ENCODE measurements at places on chromosomes 4 and X. TPM values are rescaled to one million over a fixed set of nuclear protein-coding genes. Genes with fewer than 3 reads are reported as not detected.

Gene FRAS1
- total RNA-seq, result not detected

Gene ASB9
- total RNA-seq, result not detected

DNA sequence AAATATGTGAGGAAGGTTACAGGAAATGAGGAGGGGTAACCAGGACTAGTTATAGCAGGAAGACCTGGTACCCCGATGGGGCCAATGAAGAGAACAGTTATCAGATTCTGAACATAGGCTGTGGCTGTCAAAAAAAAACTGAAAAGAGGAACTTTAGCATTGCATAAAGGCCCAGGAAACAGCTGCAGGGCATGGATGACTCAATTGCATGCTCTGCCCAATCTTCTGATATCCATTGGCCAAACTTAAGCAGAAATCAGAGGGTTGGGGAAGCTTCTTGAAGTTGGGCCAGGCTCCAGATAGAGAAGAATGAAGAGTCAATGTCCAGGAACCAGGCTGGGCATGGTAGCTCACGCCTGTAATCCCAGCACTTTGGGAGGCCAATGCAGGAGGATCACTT lies 1222.4 kb upstream of the PRKX start:
- DNase-seq, result no peak

DNA sequence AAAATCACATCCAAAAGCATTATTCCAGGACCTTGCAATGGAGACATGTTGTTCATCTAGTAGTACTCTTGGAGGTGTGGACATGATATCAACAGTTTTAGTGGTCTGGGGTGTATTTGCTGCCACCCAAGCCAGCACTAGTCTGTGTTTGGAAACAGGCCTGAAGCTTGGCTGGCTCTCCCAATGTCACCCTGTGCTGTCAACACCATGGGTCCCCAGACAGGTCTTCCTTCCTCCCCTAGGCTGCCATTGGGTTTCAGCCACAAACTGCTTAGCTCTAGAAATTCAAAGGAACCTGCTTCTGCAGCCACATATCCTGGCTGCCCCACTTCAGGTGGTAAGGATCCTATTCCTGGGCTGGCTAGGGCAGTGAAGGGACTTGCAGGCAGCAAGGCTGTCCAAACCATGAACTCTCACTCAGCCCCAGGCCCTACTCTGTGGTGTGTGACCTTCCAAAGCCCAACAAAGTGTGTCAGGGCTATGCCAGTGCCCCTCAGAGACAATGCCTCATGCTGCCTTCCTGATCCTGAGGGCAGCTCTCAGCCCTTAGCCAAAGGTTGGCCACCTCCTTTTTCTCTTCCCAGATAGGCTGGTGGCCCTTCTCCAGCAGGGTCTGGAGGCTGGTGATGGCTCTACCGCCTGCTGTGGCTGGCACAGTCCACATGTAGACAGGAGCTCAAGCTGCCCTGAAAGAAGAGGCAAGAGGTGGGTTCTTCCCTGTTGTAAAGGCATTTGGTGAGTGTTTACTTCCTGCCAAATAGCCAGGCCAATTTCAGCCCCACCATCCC lies 18.3 kb downstream of the AMER1 start:
- DNase-seq, result peak; percentile 5

DNA sequence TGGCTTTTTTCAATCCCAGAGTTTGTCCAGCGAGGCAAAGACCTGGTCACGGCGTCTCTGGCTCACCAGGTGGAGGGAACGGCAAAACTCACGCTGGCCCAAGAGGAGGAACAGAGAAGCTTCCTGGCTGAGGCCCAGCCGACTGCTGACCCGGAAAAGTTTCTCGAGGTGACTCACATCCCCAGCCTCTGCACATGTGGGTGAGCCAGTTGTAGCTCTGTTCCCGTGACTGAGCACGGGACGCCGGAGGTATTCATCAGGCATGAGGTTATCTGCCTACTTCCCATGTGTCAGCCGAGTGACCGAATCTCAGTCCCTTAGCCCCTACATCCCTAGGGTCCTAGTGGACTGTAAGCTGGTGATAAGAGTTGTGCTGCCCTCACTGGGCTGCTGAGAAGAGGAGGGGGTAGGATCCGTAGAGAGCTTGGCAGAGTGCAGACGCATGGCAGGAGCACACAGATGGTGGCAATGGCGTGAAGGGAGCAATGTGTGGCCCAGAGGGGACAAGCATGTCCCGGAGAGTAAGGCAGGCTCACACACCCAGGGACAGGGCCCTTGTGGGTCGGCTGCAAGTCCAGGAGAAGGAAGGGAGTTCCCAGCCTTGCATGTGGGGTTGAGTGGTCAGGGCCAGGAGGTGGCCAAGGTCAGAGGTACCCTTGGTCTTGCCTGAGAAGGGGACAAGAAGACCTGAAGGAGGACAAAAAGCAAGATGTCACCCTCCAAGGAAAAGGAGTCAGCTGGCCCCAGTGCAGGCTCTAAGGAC lies 42.9 kb downstream of the EVC start:
- no peak for DNase-seq

DNA sequence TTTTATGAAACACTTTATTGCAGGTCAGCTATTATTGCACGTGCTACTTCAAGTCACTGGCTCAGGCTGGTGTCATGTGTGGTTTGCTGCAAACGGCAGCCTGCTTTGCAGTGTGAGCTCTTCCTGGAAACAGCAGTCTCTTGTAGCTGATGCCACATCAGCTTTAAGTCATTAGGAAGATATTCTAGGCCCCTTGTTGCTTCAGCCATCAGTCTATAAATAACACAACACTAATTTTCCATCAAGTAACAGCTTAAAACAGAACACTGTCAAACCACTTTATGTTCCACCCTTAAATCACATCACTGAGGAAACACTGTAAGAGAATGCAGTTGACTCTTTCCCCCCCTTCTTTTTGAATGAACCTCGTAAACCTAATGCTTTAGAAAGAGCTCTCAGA lies 93.8 kb downstream of the GATB start:
- peak; percentile 44 for DNase-seq
